Thoracic aorta (tissue), 2 donors: ENCODE measurements at places on chromosomes 11 and 22.

DNA sequence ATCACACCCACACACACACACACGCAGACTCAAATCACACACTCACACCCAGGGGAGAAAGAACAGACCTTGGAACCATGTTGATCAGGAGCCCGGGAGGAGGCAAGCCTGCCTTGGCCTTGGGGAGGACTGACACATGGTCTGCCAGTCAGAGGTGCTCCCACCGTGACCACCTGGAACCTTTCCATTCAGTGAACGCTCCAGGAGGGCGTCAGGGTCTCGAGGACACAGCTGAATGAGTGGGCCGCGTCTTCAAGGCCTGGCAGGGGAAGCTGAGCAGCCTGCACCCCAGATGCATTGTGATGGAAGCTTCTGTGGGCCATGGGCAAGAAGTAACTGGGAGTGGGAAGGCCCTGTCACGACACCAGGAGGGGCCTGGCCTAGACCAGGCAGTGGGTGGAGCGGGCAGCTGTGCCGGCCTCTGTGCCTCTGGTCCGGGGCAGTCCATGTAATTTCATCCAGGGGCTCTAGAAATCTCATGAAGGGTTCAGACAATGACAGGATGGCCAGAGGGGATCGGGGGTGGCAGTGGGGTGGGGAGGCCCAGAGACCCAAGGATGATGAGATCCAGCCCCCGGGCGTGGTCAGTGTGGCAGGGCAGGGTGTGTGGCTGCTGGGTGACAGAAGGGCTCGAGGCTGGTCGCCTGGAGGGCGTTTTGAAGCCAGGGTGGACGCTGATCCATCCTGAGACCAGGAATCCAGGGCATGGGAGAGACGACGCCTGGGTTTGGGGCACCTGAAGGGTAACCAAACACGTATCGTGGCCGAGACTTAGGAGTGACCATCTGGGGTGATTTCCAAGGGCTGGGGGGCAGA is 53.7 kb downstream of the IGF2 start:
- DNase-seq, result no peak

- no peak for DNase-seq
Measured at GRCh38 chr22:48740086-48740730, 1087.5 kb downstream of the BRD1 start.

- no peak for DNase-seq
Measured at GRCh38 chr11:75346912-75347647, 4.4 kb downstream of the ARRB1 start.

- no peak for DNase-seq
Measured at GRCh38 chr22:45580726-45581381, 78.2 kb downstream of the FBLN1 start.

DNA sequence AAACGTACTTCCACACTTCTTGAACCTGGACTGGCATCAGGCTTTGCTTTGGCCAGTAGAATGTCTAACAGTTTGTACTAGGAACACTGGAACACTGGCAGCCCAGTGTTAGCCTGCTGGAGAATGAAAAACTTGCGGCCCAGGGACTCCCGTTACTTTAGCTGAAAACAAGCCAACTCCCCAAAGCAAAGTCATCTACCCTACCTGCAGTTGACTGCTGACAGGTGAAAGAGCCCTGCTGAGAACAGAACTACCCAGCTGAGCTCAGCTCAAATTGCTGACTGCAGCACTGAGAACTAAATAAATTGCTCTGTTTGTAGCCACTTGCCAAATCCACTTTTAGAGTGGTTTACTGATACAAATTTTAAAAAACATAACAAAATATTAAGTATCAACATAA is 342.5 kb downstream of the LRRC4C start:
- DNase-seq, result no peak

- no peak for DNase-seq
Measured at GRCh38 chr11:13852481-13852880, 110.0 kb upstream of the SPON1 start.

DNA sequence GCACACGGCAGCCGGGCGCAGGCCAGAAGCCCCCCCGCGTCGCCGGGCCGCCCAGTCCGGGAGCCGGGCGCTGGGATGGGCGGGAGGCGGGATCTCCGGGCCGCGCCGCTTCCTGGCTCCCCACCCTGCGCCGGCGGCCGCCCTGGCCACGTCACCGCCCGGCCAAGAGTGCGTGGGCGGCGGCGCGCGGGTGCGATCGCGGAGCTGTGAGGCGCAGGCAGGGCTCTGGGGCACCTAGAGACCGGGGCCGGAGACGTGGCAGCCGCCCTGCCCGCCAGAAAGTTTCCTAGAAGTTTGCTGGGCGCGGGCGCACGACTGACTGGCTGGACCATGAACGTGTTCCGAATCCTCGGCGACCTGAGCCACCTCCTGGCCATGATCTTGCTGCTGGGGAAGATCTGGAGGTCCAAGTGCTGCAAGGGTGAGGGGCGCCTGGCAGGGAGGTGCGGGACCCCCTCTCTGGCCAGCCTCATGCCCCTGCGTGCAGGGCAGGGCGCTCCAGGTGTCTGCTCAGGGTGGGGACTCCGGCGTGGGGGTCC is at the start of gene KDELR3:
Gene KDELR3 (plus strand): TSS at position 193 of the 539 bp plus-strand sequence. CDS start 138 bp downstream, at position 331.
- no peak for DNase-seq

DNA sequence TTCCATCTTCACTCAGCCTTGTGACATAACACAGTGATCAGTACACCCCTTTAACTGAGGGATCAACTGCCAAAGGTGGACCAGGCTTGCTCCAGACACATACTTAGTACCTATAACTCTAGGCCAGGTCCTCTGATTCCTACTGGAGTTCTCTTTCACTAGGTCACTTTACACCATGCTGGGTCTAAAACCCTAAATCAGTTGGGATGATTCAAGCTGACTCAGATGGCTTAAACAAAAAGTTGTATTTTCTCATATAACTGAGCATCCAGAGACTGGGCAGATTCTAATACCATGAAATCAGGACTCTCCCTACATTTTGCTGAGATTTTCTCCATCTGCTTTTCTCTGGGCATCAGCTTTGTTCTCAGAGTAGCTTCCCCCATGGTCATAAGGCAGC is 26.0 kb upstream of the FLI1 start:
- no peak for DNase-seq

GRCh38 chr11:34406413-34406812 is 32.3 kb upstream of the CAT start:
- no peak for DNase-seq

- DNase-seq, result no peak
Measured at GRCh38 chr11:45997599-45997998, 75.1 kb downstream of the LARGE2 start.

DNA sequence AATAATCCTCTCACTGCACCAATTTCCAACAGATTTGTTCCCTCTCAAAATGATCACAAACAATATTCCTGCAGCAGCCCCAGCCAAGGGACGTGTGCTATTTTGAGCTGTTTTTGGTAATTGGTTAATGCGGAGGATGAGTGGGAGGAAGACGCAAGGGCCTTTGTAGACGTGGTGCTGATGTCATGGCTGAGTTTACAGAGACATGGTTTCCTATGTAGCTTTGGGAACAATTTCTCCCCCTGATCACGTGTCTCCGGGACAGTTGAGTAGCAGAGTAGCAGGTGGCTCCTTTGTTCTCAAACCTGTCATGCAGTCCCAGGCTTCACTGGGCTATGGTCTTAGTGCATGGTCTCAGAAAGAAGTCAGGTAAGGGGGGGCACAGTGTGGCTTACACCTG is 183.2 kb upstream of the NECTIN1 start:
- no peak for DNase-seq

- DNase-seq, result no peak
Measured at GRCh38 chr11:10441652-10442503, 13.2 kb upstream of the AMPD3 start.

GRCh38 chr11:16012125-16012751 is 344.1 kb downstream of the SOX6 start:
- no peak for DNase-seq

- DNase-seq, result no peak
Measured at GRCh38 chr11:109864834-109865547, 228.2 kb upstream of the ZC3H12C start.

- no peak for DNase-seq
Measured at GRCh38 chr22:19776433-19777031, 16.0 kb downstream of the TBX1 start.

- DNase-seq, result no peak
Measured at GRCh38 chr11:82631722-82632630, 101.7 kb downstream of the FAM181B start.

DNA sequence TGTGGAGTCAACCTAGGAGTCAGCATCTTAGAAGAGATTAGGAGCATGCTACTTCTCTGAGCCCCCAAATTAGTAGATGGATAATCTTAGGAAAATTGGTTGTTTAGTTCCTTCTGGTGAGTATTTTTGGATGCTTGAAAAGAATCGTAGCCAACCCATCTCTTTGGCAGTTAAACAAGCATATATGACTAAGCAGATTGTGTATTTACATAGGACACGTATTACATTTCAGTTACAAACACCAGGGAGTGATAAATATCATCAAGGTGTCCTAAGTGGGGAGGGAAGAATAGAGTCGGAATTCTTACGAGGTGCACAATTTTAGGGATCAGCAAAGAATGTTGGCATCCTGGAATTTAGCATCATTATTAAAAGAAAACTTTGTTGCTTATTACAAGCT is 13.5 kb downstream of the PLET1 start:
- DNase-seq, result no peak

GRCh38 chr11:64299847-64300648 is at the start of gene CATSPERZ:
TSS of gene CATSPERZ (plus strand) at chr11:64300358. CDS start at chr11:64300411, 53 bp downstream.
- no peak for DNase-seq

- no peak for DNase-seq
Measured at GRCh38 chr11:113018913-113019312, 57.7 kb downstream of the NCAM1 start.

- no peak for DNase-seq
Measured at GRCh38 chr22:47169801-47170140, 407.3 kb downstream of the TBC1D22A start.

DNA sequence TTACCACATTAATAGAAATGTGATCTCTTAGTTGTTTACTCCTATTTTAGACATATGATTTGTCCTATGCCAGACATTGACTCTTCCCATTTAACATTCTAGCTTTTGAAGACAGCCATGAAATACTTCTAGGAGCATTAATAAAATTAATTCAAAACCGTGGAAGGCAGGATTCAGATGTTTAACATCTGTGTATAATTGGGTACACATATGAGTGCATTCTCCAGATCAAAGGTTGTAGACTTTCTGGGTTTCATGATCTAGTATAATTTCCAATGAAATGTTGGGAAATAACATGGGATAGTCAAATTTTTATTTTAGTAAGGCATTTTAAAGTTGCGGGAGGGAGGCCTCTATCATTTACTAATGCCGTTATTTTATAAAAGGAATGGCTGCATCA is 35.2 kb upstream of the CCDC89 start:
- no peak for DNase-seq

GRCh38 chr22:42365111-42365865 is 66.9 kb downstream of the NFAM1 start:
- DNase-seq, result no peak

- DNase-seq, result no peak
Measured at GRCh38 chr11:125588505-125588904, 4.1 kb upstream of the STT3A start.

DNA sequence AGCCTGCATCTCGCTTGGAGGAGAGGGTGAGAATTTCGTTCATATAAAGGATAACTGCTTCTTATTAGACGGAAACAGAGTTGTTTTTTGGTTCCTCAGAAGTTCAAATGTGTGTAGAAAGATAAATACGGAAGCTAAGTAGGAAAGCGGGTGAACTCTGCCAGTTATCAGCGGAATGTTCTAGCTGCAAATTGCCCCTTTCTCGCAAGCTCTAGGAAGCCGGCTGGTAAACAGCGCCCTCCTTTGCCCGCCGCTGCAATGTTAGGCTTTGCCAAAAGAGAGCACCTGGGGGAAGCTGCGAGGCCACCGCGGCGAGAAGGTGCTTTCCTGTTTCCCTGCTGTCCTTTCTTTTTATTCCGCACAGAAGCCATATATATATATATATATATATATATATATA is 67.0 kb downstream of the IGLL5 start:
- no peak for DNase-seq

GRCh38 chr22:25726241-25726640 is 15.7 kb upstream of the MYO18B start:
- DNase-seq, result no peak

GRCh38 chr11:20584093-20584774 is 15.2 kb upstream of the SLC6A5 start:
- DNase-seq, result no peak
